ENCODE measurements at places on chromosomes 3 and 15.

DNA sequence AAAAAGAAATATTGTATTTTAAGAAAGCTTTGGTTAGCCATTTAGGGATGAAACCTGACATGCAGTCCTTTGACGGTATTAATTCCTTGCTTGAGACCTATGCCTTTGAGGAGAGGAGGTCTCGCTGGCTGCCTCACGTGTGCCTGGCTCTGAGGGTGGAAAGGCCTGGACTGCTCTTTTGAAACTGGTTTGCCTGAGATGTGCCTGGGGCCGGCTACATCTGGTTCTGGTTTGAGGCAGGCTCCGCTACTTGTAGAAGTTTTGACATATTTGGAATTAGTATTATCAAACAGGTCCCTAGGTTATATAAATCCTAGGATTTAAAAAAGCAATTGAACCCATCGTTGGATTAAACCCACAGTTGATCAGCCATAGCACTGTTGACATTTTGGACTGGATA lies 6.5 kb downstream of the NISCH start:
- no peak for DNase-seq

DNA sequence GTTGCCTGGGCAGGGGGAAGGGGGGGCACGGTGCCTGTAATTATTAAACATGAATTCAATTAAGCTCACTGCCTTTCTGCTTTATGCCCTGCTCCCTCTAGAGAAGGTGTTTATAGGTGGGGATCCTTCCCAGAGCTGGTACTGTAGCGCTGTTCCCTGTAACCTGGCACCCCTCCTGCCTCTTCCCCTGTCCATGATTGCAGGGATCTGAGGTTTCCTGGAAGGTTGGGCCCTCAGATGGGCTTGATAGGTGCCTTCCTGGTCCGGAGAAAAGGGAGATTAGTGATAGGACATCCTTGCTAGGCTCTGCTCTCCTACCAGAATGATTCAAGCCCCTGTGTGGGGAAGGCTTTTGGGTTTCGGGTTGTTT lies 2.1 kb upstream of the FAM131A start:
- no peak for DNase-seq

- DNase-seq: no peak
Observed at GRCh38 chr15:91866971-91867372, 13.5 kb downstream of the SLCO3A1 start.

DNA sequence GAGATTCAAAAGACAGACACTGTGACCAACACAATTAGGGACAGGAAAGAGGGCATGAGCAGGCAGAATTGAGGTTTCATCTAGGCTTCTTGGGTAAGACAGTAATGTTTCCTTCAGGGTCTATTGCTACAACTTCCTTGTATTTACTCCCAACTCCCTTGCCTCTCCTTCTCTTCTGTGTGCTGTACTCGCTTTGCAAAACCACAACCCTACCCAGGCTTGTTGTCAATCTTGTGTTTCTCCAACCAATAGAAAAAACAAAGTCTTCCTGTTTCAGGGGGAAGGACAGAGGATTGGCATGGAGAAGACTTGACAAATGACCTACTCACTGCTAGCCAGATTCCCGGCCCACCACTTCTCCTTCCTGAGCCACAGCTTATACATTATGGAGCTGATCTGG lies 36.3 kb upstream of the MASP1 start:
- no peak for DNase-seq

- DNase-seq: no peak
Observed at GRCh38 chr3:71545330-71545729, 38.2 kb downstream of the FOXP1 start.

DNA sequence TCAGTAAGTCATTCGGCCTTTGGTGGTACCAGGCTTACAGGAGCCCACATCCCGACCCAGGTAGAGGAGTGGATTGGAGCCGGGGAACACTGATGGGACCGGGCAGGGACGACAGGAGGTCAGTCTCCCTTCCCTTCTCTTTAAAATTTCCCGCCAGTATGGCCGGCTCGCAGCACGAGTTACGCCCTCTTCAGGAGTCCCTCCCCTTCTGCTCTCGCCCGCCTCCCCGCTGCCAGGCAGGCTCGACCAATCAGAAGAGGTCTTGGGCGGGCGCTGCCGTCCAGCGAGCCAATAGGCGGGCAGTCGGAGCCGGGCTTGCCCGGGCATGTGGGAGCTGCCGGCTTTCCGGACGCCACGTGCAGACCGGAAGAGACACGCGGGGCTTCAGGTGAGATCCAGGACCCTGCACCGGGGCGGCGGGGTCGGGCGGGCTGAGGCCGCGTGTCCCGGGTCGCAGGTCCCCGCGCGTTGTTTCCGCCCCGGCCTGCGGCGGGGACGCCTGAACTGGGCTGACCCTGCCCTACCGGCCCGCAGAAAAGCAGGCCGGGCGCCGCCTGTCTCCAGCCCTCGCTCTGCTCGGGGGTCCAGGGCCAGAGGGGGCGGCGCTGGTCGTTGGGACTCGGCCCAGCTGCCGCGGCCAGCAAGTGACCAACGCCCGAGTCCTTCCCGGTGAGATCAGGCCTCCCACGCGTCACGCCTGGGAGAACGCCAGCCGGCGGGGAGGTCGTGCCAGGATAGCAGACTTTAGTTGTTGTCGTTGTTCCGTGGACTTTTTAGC lies at the start of gene AEN:
Gene AEN (plus strand): TSS at position 346 of the 778 bp plus-strand sequence. CDS start 4,870 bp downstream, outside the sequence.
- peak; percentile 94 for DNase-seq

DNA sequence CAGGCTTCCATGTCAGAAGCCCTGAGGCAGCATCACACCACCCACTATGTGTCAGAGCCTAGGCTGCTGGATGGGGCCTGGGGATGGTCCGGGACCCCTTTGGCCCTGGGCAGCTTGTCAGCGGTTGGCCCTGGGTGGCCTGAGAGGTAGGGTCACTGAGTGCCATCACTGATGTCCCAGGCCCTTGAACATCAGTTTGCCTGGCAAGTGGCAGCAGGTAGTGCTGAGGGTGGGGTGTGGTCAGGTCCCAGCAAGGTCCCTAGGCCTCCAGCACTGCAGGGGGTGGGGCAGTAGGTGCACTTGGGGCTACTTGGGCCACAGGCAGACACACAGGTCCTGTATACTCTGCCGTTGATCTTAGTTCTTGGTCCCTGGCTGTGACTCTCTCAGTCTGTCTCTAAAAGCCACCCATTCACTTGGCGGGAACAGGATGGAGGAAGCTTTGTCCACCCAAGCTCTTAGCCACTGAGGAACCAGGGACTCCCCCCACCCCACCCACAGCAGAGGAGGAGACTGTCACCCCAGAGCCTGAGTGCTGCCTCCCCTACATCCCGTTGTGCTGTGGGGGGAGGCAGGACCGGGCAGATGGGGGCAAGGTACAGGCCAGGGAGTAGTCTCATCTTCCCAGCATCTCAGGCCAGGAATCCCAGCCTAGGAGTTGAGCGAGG lies 5.8 kb downstream of the GNAI2 start:
- no peak for DNase-seq

DNA sequence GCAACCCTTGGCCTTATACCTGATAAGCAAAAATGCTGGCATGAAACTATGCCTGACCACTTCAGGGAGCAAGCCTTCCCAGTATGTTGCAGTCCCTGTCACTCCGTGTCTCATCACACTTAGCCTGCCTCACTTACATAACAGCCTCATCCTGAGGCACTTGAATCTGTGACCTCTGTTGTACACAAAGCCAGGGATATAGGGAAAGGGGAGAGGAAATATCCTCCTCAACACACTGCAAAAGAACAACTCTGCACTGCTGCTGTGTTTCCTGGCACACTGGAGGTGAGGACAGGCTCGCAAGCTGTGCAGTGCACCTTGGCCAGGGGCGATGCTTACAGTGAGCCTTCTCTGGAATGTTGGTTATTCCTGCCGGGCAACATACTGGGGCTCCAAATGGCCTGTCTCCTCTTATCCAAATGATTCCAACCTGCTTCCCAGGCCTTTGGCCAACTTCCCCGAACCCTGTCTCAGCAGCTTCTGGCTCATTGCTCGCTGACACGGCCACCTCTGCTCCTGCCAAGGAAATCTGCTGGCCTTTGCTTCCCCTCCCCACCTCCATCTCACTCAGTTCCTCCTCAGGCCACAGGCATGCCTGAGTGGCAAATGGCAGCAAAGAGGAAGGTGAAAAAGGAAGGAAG lies 109.2 kb downstream of the CD47 start:
- no peak for DNase-seq

DNA sequence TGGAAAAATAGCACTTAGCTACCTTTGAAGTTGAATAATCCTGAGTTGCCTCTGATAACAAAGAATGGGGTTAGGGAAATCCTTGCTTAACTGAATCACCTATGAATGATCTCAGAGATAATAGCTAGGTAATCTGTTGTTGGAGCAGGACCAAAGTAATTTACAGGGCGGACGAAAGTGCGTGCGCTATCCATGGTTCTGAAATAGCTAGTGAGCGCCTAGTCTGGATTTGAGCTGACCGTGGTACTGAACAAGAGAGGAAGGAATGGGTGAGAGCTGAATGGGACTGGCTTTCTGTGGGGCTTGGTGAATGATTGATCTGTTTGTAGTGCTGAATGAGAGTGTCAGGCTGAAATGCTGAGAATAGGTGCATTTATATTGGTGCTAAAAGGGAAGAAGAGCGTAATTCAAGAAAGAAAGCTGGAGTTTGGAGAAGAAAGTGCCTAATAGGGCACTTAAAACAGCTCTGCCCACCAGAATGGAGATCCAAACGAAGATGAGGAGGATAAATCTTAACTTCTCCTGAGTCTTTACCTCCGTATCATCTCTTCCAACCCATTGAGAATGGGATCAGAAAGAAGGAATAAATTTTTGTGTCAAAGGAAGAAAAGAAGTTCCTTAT lies 10.1 kb downstream of the SCN10A start:
- DNase-seq: peak; percentile 63

DNA sequence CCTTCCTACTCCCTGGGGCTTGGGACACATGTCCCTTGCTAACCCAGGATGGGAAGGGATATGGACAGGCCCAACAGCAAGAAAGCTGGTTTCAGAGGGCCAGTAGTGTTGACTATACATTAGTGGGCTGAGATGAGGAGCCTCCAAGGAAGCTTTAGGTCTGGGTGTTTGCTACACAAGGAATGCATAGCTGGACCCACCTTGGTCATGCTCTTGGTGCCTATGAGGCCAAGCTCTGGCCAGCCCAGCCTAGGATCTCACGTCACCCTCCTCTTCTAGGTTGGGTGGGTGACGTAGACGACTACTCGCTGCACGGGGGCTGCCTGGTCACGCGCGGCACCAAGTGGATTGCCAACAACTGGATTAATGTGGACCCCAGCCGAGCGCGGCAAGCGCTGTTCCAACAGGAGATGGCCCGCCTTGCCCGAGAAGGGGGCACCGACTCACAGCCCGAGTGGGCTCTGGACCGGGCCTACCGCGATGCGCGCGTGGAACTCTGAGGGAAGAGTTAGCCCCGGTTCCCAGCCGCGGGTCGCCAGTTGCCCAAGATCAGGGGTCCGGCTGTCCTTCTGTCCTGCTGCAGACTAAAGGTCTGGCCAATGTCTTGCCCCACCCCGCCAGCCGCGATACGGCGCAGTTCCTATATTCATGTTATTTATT lies 653 bp upstream of the WDR6 start:
- DNase-seq: peak; percentile 16

GRCh38 chr3:55500555-55501330 lies 13.6 kb upstream of the WNT5A start:
- no peak for DNase-seq

DNA sequence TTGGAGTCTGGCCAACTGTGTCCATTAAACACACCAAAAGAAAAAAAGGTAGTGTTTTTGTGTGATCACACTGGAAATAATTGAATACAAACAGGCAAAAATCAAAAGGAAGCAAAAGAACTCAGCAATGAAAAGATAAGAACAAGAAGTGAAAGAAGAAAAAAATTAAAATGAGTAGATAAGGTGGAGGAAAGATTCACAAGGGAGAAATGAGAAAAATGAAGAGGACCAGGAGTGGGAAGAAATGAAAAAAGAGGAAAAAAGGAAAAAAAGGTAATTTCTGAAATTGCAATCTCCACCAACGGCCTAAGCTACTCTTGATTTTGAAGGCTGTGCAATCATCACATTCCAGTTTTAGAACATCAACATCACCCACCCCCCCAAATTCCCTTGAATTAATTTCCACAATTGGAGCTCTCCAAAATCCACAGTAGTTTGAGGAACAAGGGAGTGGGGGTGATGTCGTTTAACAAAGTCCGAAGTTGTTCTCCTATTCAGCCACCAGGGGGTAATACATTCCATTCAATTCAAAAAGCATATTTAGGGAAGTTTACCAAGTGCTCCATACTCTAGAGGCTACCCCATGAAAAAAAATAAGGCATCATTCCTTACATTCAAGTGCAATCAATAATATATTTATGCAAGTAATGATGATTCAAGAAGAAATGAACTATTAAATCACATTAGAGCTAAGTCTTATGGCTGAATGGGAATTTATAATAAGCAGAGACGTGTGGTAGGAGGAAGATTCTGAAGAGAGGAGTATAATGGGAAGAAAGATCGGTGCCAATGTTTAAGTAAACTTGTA lies 37.4 kb downstream of the ZNF860 start:
- peak; percentile 17 for DNase-seq

GRCh38 chr3:99865321-99865720 lies 47.7 kb downstream of the CMSS1 start:
- no peak for DNase-seq

- DNase-seq: no peak
Observed at GRCh38 chr3:32372213-32372490, 19.5 kb upstream of the CMTM7 start.

DNA sequence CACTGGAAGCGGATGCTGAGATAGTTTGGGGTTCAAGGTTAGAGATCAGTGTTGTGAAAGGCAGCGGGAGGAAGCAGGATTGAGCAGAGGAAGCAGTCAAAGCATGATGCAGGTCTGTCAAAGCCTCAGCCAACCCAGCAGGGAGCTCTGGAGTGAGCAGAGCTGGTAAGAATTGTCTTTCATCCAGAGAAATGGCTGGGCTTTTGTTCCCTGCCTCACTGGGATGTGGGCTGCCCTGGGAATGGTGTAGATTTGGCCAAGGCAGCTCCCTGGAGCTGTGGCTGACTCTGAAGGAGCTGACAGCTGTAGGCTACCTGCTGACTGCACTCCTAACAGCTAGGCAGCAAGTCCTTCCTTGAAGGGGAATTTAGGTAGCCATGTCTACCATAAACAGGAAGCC lies 61.9 kb upstream of the STXBP5L start:
- no peak for DNase-seq

- DNase-seq: no peak
Observed at GRCh38 chr3:126433496-126434263, 39.0 kb downstream of the CFAP100 start.

GRCh38 chr15:22877607-22878006 lies 39.1 kb downstream of the NIPA2 start:
- no peak for DNase-seq

GRCh38 chr3:74387111-74387735 lies 227.2 kb downstream of the CNTN3 start:
- no peak for DNase-seq

GRCh38 chr3:138412821-138413551 lies 21.4 kb upstream of the ESYT3 start:
- DNase-seq: peak; percentile 40

GRCh38 chr3:15180042-15180611 lies 25.9 kb upstream of the CAPN7 start:
- DNase-seq: no peak

GRCh38 chr3:9064850-9065249 lies 101.6 kb upstream of the RAD18 start:
- peak; percentile 41 for DNase-seq

All from kidney capillary endothelial cell (primary cell).